ENCODE measurements at places on chromosomes 2 and 18.

GRCh38 chr2:144848423-144848822 is 328.5 kb upstream of the ZEB2 start:
- no peaks in the 10 kb centered on the region for H3K36me3 ChIP-seq
- no peak overlapping the region for H3K27ac ChIP-seq
- no peak for DNase-seq
- H3K4me1 ChIP-seq = peaks cover 5% of the 10 kb centered on the region

DNA sequence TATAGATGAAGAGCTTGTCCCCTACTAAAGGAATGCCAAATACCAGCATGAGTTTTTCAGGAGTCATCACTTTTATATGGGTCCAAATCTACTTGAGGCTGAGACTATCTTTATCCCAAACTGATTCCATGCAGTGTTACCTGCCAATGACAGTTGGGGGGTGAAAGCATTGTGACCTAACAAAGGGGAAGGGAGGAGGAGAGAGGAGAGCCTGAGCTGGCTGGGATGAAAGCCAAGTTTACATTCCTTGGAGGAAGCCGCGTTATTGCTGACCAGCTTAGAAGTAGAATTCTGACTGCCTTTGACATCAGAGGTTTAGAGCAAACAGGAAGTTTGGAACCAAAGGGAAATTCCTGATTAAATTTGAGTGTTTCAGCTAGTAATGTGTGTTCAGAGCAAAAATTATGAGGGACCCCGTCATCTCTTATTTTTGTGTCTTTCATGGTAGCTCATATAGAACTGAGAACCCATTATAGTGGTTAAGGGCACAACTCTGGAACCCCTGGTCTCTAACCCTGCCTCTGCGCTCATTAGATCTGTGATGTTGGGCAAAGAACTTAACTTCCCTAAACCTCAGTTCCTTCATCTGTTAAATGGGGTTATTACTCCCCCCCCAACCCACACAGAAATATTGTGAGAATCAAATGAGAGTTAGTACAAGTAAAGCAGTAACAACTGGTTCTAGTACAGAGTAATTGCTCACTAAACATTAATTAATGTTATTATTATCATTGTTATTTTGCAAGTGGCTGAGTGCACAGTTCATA is 199.3 kb upstream of the EPAS1 start:
- H3K27ac ChIP-seq = no peak overlapping the region
- H3K36me3 ChIP-seq = peaks cover 1% of the 10 kb centered on the region
- no peaks in the 10 kb centered on the region for H3K27me3 ChIP-seq
- no peak overlapping the region for H3K4me3 ChIP-seq
- H3K4me1 ChIP-seq = no peaks in the 10 kb centered on the region
- DNase-seq = no peak

DNA sequence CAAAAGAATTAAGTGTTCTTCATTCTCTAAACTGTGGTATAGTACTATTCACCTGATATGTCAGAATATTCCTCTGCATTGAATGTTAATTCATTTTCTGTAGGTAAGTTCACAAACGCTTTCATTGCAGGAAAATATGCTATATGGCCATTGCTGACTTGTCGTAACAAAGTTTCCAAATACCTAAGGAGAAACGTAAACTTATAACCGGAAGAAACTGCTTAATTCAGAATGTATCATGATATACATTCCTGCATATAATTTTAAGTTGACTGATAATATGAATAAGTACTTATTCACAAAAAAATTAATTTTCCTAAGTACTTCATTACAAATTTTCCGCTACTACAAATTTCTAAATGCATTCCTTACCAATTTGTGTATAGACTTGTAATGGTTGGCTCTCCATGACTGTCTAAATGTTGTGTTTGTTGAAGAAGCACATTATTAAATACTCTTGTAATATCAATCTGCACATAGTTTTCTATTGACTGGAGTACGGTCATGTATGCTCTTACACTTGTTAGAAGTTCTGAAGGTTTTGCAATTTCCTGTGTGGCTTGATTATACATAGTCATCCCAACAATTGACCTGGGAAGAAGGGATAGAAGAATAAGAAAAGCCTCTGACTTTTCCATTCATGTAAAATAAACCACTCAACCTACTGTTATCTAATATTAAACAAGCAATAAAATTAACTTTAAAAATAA is 85.4 kb downstream of the NCKAP1 start:
- no peaks in the 10 kb centered on the region for H3K4me1 ChIP-seq
- H3K27me3 ChIP-seq = no peaks in the 10 kb centered on the region
- H3K36me3 ChIP-seq = peaks cover 6% of the 10 kb centered on the region
- no peak for DNase-seq

- H3K36me3 ChIP-seq = no peaks in the 10 kb centered on the region
- no peak overlapping the region for H3K27ac ChIP-seq
- peaks cover 44% of the 10 kb centered on the region for H3K27me3 ChIP-seq
- no peak overlapping the region for H3K4me3 ChIP-seq
Observed at GRCh38 chr2:102677244-102678215, 58.2 kb downstream of the SLC9A2 start.

DNA sequence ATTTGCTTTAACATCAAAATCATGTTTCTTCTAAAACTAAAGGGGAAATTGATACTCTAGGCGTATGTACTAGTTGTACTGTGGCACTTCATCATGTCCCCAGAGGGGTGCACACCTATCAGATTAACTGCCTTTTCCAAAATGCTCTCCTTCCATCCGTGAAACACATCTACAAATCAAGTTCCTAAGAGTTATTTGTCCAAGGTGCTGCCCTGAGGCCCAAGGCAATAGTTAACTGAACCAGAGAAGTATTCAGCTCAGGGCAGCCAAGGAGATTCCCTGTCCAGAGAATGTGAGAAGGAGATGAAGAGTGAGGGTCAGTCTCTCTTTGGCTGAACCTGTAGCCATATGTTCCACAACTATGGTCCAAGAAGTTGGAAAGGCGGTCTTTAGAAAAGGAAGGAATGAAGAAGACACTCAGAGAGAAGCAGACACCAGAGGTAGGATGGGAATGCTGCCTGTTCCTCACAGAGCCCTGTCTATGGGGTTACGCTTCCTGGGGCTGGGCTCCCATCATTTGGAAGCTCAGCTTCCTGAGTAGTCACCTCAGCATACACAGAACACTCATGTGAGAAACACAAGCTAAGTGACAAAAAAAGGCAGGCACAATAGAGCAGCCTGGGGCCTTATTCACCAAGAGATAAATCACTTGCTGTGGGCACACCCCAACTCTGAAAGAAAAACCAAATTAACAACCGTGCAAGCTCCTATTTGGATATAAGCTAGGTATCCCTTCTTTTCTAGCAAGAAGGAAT is 55.6 kb downstream of the ANKRD44 start:
- peaks cover 76% of the 10 kb centered on the region for H3K4me1 ChIP-seq
- no peaks in the 10 kb centered on the region for H3K27me3 ChIP-seq
- peak overlapping the region; percentile 96 for H3K27ac ChIP-seq
- no peak for DNase-seq
- H3K4me3 ChIP-seq = peak overlapping the region; percentile 77
- peaks cover 16% of the 10 kb centered on the region for H3K36me3 ChIP-seq

- no peak overlapping the region for H3K27ac ChIP-seq
- peak; percentile 17 for DNase-seq
- H3K4me1 ChIP-seq = peaks cover 10% of the 10 kb centered on the region
- no peaks in the 10 kb centered on the region for H3K36me3 ChIP-seq
Observed at GRCh38 chr2:226798422-226799210, 1.0 kb downstream of the IRS1 start.
